Stimulated activated effector memory CD8-positive, alpha-beta T cell treated with anti-CD3 and anti-CD28 coated beads, Interleukin-12 subunit alpha, Interleukin-12 subunit beta, amount 100 ng/mL, for 72 hours (primary cell): ENCODE measurements at places on chromosomes 5 and 9.

DNA sequence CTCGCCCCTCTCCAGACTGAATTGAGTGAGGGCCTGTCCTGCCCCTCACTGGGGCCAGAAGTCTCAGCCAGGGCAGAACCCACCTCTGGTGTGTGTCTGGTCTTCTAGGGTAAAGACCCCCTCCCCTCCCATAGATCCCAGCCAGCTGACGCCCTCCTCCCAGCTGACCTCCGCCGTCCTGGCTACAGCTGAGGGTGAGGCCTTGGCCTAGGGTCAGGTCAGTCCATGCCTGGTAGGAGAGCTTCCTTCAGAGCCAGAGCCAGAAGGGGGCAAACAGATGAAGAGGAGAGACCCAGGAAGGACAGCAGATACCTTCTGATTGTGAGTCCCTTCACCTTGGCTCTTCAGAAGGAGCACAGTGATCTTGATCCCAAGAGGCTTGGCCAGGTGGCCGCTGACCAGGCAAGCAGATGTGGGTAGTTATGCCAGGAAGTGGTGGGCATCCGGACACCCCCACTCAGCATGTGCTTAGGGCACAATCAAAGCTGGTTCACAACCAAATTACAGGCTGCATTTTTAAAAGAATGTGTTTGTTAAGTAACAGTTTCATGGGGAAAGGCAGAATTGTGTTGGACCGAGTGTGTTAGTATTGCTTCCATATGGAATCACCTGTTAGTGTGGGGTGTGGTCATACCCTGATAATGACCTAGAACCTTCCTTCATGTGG is 29.9 kb downstream of the JADE2 start:
- DNase-seq = peak; percentile 70

DNA sequence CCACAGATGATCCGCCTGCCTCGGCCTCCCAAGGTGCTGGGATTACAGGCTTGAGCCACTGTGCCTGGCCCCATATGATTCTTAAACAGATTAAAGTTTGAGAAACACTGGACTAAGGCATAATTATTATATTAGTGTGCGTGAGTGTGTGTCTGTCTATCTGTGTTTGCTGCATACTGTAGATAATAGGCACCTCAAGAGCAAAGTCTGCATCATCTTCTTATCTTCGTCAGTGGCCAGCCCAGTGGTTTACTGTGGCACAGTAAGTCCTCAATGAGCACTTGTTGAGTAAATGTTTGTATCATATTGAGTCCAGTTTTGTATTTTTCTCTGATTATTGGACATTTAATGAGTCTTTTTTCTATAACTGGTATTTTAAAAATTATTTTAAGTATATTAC is 81.7 kb downstream of the ITGA1 start:
- no peak for DNase-seq

- DNase-seq = no peak
These were observed 114.0 kb downstream of the MAT2B start for GRCh38 chr5:163619273-163619934.

GRCh38 chr5:6338871-6339270 is 39.5 kb downstream of the MED10 start:
- no peak for DNase-seq

DNA sequence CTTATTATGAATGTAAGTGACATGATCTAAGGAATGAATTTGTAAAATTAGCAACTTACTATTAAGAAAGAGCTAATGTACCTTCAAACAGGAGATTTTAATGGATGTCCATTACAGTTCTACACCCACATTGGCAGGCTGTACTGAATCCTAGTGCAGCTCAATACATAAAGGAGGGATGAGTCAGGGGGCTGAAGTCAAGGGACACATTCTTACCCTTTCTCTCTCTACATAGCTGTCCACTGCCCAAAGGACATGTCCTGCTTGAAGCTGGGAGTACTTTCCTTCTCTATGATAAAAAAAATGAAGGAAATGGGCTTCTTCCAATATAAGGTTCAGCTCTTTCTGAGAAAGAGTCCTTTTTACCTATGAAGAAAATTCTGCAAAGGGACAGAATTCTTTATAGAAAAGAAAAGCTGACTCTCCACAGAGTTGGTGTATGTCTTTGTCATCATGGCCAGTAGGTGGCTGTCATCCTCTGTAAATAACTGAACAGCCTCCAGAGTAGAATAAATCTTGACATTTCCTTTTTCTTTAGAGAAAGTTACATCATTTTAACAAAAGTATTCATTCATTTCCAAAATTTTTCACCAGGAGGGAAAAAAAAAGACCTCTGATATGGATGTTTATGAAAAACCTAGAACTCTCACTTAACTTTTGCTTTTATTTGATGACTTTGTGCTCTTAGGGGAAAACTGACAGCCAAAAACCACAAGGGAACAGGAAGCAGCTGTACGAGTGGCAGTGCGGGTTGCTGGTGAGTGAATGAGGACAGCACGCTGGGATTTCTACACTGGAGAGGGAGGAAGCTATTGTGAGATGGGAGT is 13.1 kb upstream of the IFNA14 start:
- DNase-seq = no peak

DNA sequence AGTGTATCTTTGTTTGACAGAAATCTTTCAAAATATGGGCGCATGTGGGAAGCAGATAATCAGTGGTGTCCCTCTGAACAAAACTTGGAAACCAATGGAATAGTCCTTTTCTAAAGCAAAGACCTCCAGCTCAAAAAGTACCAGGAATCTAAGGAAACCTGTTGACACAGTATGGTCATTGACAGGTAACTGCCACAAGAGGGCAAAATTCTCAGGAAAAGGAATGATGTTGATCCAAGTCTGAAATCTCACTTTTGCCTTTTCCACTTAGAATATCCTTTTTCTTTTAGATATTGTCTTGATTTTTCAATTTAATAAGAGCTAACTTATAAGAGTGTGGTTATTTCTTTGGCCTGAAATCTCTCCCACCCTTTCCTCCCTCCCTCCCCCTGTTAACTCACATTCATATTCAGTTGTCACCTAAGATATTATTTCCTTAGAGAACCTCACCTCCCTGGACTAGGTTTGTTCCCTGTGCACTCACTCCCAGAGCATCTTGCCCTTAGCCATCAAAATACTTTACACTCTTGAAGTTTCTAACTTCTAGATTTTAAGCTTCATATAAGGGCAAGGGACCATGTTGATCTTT is 59.0 kb upstream of the BARX1 start:
- no peak for DNase-seq

- DNase-seq = no peak
These were observed 41.3 kb downstream of the ADAMTS6 start for GRCh38 chr5:65440456-65440855.

- no peak for DNase-seq
These were observed 41.0 kb upstream of the FCN2 start for GRCh38 chr9:134839455-134840125.

DNA sequence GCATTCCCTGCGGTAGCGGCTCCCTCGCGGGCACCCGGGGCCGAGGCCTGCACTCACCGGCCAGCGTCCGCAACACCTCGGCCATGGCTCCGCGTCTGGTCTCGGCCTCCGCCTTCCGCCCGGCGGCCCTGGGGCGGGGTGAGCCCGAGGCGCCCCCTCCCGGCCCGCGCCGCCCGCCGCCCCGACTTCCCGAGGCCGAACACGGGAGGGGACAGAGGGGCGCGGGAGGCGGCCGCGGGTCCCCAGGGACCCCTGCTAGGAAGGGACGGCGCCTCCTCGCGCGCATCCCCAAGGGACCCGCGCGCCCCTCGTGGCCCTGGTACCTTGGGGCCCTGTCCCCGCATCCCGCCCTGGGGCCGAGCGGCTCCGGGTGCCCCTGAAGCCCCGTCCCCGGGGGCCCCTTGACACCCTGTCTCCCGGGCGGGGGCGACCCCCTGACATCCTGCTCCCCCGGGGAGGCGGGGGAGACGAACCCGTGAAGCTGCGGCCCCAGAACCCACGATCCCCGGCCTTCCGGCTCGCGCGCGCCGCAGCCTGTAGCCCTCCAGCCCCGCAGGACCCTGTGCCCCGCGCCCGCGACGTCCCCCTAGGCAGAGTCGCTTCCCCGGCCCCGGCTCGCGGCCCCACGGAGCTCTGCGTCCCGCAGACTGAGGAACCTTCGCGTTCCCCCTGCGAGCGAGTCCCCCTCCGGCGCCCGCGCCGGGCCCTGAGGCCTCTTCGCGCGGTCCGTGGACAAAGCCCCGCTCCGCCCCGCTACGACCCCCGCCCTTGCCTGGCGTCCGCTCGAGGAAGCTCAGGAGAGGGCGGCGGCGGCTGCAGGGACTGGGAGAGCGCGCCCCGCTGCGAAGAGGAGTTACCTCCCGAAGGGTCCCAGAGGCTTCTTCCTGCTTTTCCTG is at the start of gene ABO:
Gene ABO, minus strand, starts transcription at position 97 of the 896 bp plus-strand sequence.
- no peak for DNase-seq

DNA sequence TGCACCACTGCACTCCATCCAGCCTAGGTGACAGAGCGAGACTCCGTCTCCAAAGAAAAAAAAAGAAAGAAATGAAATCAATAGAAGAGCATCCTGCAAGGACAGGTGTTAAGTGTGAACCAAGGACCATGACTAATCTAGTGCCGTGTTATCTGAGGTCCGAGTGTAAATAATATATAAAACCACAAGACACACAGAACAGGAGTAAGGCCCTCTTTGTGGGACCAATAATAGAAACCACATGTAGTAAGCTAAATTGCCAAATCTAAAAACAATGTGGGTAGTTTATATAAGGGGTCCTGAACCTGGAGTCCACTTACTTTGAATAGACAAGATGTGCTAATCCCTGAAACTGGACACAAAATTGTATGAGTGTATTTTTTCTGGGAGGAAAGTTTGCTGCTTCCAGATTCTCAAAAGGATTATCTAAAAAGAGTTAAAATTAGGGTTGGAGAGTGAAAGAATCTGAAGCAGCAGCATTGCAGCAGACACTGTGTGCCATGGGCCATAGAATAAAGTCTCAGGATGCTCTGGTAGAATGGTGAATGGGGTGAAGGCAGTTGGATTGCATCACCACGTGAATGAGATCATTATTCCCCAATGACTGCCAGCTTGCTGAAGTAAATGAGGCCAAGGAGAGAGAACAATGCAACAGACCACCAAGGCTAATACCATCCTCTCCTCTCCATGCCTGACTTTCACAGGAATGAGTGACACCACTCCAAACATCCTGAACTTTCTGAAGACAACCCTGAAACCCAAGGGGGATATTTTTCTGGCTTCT is 222.7 kb downstream of the DCP2 start:
- DNase-seq = no peak

- no peak for DNase-seq
These were observed 17.0 kb downstream of the MSX2 start for GRCh38 chr5:174741352-174741751.

- DNase-seq = no peak
These were observed 218.0 kb upstream of the C9orf72 start for GRCh38 chr9:27791311-27791710.

- DNase-seq = no peak
These were observed 172.7 kb upstream of the RIOK2 start for GRCh38 chr5:97355775-97356174.

DNA sequence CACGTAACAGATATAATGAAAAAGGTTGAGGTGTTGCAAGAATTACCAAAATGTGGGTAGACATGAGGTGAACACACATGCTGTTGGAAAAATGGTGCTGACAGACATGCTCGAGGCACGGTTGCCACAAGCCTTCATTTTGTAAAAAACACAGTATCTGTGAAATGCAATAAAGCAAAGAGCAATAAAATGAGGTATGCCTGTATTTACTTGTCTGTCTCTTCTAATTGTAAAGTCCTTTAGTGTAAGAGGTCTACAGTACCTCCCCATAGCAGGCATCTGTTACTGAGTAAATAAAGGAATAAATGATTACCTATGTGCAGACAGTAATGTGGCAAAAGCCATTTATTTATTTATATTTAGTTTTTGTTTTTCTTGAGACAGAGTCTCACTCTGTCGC is 3.0 kb upstream of the CAST start:
- no peak for DNase-seq

DNA sequence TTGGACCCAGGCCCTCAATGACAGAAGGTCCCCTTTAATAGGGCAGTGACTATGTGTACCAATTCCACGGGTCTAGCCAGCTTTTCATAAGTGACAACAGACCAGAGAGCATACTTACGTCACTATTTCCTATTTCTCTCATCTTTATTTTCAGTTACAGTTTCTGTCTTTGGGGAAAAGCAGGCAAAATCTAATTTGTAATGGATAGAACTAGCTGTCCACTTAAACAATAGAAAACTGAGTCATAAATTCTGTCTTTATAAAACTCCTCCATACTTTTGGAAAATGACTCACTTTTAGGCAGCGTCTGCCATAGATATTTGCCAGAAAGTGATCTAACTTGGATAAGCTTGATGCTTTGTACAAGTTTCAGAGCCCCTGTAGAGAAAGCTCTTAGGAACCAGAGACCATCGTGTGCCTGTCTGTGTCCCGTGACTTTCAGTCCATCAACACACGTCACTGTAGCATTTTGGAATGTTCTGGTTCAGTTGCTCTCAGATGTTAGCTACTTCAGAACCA is 101.9 kb downstream of the F2RL2 start:
- no peak for DNase-seq

DNA sequence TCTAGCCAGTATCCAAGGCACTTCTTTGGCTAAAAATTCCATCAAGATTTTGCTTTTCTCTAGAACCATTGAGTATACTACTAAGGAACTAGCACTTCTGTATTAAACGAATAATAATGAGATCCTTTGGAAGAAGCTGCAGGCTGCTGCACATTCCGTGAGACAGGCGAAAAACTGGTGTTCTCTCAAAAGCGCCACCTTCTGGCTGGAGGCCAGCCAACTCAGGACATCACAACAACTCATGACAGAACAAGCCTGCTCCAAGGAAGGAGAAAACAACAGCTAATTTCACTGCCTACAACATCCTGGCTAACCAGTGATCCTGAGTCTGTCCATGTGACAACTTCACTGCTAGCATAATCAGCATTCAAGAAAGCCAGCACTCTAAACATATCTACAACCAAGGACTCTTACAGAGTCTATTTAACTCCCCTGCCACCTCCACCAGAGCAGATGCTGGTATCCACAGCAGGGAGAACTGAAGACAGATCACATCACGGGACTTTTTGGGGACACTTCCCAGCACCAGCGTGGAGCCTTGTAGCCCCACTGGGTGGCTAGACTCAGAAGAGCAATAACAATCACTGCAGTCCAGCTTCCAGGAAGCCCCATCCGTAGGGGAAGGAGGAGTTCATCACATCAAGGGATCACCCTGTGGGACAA is 150.5 kb downstream of the YTHDC2 start:
- DNase-seq = no peak

- DNase-seq = peak; percentile 78
These were observed 2.4 kb upstream of the PHYKPL start for GRCh38 chr5:178234750-178235587.

- DNase-seq = no peak
These were observed 92.6 kb upstream of the GAS1 start for GRCh38 chr9:87039809-87040392.

DNA sequence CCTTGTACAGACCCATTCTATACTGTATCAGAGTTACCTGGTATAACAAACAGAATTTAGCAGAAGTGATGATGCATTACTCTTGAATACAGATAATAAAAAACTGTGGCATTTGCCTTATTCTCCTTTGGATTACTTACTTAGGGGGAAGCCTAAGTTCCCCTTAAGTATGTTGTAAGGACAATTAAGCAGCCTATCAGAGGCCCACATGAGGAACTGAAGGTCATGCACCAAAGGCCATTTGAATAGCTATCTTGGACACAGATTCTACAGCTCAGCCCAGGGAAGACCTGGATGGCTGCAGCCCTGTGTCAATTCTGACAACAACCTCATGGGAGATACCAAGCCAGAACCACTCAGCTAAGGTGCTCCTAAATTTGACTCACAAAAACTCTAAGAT is 125.2 kb downstream of the RAPGEF6 start:
- DNase-seq = no peak
